Regular cardiac myocyte (primary cell): ENCODE measurements at places on chromosomes 4 and X. TPM values are rescaled to one million over a fixed set of nuclear protein-coding genes. Genes with fewer than 3 reads are reported as not detected.

CTAG1A gene
- not detected in 2 replicates for total RNA-seq

CSAG2 gene
- not detected in 2 replicates for total RNA-seq

PNMA3 gene
- under 0.01 and 0.28 TPM in 2 replicates for total RNA-seq

RTL3 gene
- 0.19 and 0.28 TPM in 2 replicates for total RNA-seq

CFAP47 gene
- under 0.01 TPM in 1 of 2 replicates, not detected in the other for total RNA-seq

ERCC6L gene
- total RNA-seq = 0.56 and 11.3 TPM in 2 replicates

ANTXR2 gene
- 157 and 218 TPM in 2 replicates for total RNA-seq

MAGEA12 gene
- not detected in 2 replicates for total RNA-seq

SPANXC gene
- total RNA-seq = not detected in 2 replicates
